ENCODE measurements at places on chromosomes 16 and 17. TPM values are rescaled to one million over a fixed set of nuclear protein-coding genes. Genes with fewer than 3 reads are reported as not detected.

The HIC1 gene
- 12.7 TPM for total RNA-seq

The CEMP1 gene
- total RNA-seq = 0.12 TPM

The SMG6 gene
- 25.6 TPM for total RNA-seq

The RUNDC1 gene
- total RNA-seq = 7.6 TPM

The KRTAP1-5 gene
- not detected for total RNA-seq

The SNAI3 gene
- total RNA-seq = not detected

The EFNB3 gene
- under 0.01 TPM for total RNA-seq

The ABCC3 gene
- 5.4 TPM for total RNA-seq

The KRTAP4-16 gene
- not detected for total RNA-seq

The FSCN2 gene
- 2.8 TPM for total RNA-seq

The FBXW10 gene
- under 0.01 TPM for total RNA-seq

The ARMC5 gene
- total RNA-seq = 10.3 TPM

The TBC1D3 gene
- total RNA-seq = not detected

The FADS6 gene
- not detected for total RNA-seq

The RRN3 gene
- 29.1 TPM for total RNA-seq

The ZNF821 gene
- total RNA-seq = 4.4 TPM

The ABCA8 gene
- 202 TPM for total RNA-seq

The ASGR1 gene
- 0.66 TPM for total RNA-seq

The MRPL38 gene
- total RNA-seq = 20.4 TPM

The MT1G gene
- total RNA-seq = not detected

The RBBP6 gene
- 9.2 TPM for total RNA-seq

The AMFR gene
- total RNA-seq = 205 TPM

The EMC8 gene
- total RNA-seq = 23.3 TPM

The SKAP1 gene
- not detected for total RNA-seq

The ATP2C2 gene
- 0.06 TPM for total RNA-seq

The ZPBP2 gene
- total RNA-seq = not detected

The KRT10 gene
- total RNA-seq = 3.0 TPM

The IL34 gene
- 74.2 TPM for total RNA-seq

The C17orf78 gene
- total RNA-seq = not detected

The GPR142 gene
- total RNA-seq = not detected

The AP1G1 gene
- 63.0 TPM for total RNA-seq

The G6PC1 gene
- total RNA-seq = not detected

The INCA1 gene
- total RNA-seq = 0.25 TPM

Data from aortic smooth muscle cell (primary cell).